ENCODE measurements at places on chromosomes 3 and 15. TPM values are rescaled to one million over a fixed set of nuclear protein-coding genes. Genes with fewer than 3 reads are reported as not detected.

FES gene
- 107 TPM for total RNA-seq

RAD18 gene
- 12.0 TPM for total RNA-seq

MAGEL2 gene
- total RNA-seq: 0.12 TPM

MRPS22 gene
- 48.5 TPM for total RNA-seq

LRRC2 gene
- total RNA-seq: not detected

MUC4 gene
- total RNA-seq: 0.12 TPM

CFAP44 gene
- total RNA-seq: 5.2 TPM

NIT2 gene
- total RNA-seq: 16.9 TPM

GATA2 gene
- 28.2 TPM for total RNA-seq

SLITRK3 gene
- not detected for total RNA-seq

SERPINI2 gene
- not detected for total RNA-seq

TMEM212 gene
- total RNA-seq: not detected

RPL22L1 gene
- 145 TPM for total RNA-seq

ARL14 gene
- total RNA-seq: not detected

GRK7 gene
- not detected for total RNA-seq

WHAMM gene
- 11.6 TPM for total RNA-seq

GPR62 gene
- 0.06 TPM for total RNA-seq

ADGRG7 gene
- not detected for total RNA-seq

ADCY5 gene
- not detected for total RNA-seq

FAM43A gene
- total RNA-seq: 617 TPM

LPP gene
- 132 TPM for total RNA-seq

CAMK2N2 gene
- not detected for total RNA-seq

ARRDC4 gene
- total RNA-seq: 8.0 TPM

ZIC4 gene
- not detected for total RNA-seq

HRG gene
- not detected for total RNA-seq

FYCO1 gene
- 32.0 TPM for total RNA-seq

GOLGA8J gene
- not detected for total RNA-seq

OR5K2 gene
- total RNA-seq: not detected

CDCP1 gene
- 19.4 TPM for total RNA-seq

CCDC9B gene
- 11.8 TPM for total RNA-seq

ITPKA gene
- 5.0 TPM for total RNA-seq

EPM2AIP1 gene
- 8.9 TPM for total RNA-seq

ACKR4 gene
- total RNA-seq: 0.64 TPM

CASR gene
- not detected for total RNA-seq

KLHL6 gene
- total RNA-seq: 13.0 TPM

ARNT2 gene
- 1.3 TPM for total RNA-seq
